T-helper 2 cell treated with Interferon-gamma antibody and Interleukin-4, amounts not matched to agents 5 μg/mL and 100 μg/mL, for 36 hours (primary cell): ENCODE measurements at places on chromosomes 5 and 9.

DNA sequence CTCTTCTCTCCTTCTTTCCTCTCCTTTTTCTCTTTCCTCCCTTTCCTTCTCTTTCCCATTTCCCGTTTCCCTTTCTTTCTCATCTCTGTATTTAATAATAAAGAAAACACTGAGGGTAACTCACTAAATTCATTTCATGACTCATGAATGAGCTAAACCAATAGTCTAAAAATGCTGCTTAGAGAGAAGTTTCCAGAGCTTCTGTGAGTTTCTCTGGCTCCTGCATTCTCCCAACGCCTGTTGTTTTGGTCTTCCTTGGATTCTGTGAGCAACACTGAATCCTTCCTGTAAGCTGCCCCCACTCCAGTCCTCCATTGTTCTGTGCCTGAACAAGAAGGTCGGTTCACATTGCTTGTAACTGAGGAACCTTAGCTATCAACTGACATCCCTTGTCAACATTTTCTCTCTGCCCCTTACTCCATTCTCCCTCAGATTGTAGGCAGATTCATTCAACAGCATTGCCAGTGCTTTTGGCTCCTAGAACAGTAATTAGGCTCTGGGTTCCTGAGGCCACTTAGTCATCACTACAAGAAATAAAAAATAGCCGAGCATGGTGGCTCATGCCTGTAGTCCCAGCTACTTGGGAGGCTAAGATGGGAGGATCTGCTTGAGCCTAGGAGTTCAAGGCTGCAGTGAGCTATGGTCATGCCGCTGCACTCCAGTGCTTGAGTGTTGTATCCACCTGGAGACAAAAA, 237.7 kb upstream of the KLF4 start:
- H3K4me3 ChIP-seq, result no peak overlapping the region
- H3K27me3 ChIP-seq, result no peaks in the 10 kb centered on the region
- no peak overlapping the region for H3K27ac ChIP-seq

GRCh38 chr5:89983216-89983615, 426.3 kb downstream of the CETN3 start:
- H3K4me3 ChIP-seq, result no peak overlapping the region
- DNase-seq, result no peak
- H3K27ac ChIP-seq, result no peak overlapping the region
- H3K4me1 ChIP-seq, result no peaks in the 10 kb centered on the region
- H3K36me3 ChIP-seq, result no peaks in the 10 kb centered on the region
- no peaks in the 10 kb centered on the region for H3K27me3 ChIP-seq

DNA sequence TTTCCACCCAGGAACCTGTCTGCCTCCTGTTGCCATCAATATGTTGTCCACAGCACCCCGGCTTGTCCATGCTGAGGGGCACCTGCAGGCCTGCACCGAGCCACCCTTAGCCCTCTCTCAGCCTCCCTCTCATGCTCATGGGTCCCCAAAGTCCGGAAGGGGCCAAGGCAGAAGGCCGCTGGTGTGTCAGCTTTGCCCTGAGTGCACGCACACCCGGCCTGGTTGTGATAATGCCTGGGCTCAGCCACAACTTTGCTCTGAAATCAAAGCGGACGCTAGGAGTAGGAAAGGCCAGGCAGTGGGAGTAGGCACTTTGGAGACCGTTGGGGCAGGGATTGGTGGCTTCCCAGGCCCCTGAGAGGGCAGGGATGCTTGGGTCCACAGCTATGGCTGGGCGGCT, 201.8 kb upstream of the NUDT12 start:
- DNase-seq, result no peak
- H3K36me3 ChIP-seq, result no peaks in the 10 kb centered on the region
- H3K27me3 ChIP-seq, result no peaks in the 10 kb centered on the region

DNA sequence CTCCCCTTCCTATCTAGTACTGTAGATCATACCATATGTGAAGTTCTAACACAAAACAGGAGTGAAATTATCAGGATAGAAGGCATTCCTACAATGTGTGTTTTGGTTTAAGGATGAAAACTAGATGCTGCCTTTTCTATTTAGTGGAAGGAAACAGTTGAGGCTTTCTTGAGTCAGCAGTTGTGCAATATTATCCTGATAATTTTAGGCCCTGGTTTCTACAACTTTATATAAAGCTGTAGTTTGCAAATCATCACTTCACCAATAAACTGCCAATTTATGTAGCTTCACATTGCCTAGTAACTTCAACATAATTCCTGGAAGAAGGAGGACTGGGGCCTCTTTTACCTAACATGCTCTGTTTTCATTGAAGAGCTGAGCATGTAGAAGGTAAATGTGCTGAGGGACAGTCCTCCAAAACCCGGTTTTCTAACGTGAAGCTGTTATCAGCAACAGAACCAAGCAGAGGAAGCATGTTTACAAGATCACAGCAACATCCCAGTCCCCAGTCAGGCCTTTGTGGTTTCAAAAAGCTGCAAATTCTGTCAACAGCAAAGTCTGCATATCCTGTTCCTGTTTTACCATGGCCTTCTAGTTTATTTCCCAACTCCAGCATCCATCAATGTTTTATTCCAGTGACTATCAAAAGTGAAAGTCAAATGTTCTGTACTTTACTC, 513.4 kb upstream of the MEF2C start:
- no peak overlapping the region for H3K4me3 ChIP-seq
- H3K27me3 ChIP-seq, result no peaks in the 10 kb centered on the region
- no peaks in the 10 kb centered on the region for H3K36me3 ChIP-seq
- DNase-seq, result no peak
- H3K27ac ChIP-seq, result no peak overlapping the region

DNA sequence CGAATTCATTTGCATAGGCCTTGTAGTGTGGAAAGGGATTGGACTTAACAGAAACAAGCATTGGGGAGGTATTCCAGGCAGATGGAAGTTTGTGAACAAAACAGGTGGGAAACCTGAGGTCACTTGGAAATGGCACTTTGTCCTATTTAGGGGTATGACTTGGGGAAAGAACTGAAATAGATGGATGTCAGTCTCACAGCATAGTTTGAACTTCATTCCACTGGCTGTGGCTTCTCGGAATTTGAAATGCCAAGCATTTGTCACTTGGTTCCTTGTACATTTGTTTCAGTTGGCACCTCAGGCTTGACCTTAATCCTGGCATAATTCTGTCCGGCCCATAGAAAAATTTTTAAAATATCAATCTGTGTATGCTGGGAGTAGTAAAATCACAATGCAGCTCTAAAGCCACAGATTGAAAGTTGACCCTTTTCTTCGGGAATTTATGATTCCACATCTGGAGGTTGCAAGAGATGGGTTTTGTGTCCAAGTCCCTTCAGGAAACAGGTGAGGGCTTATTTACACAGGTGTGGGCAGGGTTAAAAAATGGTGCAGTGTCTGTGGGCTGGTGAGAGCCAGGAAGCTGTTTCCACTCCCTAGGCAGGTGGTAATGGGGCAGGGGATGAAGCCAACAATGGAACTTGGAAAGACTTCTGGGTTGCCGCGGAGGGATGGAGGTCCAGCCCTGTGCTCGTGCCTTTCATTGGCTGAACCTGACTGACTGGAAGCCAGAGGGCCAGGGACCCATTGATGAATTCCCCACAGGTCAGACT, 39.2 kb upstream of the PDE8B start:
- no peaks in the 10 kb centered on the region for H3K36me3 ChIP-seq
- H3K27me3 ChIP-seq, result peaks cover 6% of the 10 kb centered on the region
- no peak for DNase-seq
- H3K4me1 ChIP-seq, result no peaks in the 10 kb centered on the region
- no peak overlapping the region for H3K4me3 ChIP-seq
- H3K27ac ChIP-seq, result no peak overlapping the region

DNA sequence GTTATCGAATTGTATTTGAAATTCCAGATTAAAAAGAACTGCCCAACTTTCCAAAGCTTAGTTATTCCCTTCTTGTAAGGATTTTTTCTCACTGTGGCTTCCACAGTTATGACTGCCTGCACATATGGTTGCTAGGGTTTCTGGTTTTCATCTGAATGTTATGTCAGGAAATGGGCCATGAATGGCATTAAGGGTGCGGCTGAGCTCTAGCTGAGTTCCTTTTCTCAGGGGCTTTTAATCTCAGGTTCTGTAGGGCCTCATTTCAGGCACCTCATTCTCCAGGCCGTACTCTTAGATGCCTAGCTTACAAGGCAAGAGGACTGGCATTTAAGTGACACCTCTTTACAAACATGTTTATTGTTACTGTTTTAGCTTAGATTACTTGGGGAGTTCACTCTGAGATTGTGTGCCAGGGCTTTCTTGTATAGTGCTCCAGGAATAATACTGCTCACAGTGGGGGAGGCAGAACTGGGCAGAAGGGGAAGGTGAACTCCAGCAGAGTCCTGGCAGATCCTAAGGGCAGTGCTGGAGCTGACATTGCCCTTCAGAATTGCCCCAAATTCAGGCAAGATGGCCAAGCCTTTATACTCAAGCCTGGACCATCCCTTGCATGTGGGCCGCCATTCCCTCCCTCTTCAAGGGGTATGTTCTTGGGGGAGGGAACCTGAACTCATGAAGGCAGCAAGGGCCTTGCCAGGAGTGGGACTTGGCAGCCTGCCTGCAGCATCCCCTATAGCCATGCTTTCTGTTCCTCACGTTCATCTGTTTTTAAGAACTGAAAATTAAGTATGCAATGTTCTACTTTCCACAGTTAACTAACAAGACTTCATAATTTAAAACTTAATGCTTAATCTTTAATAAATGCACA, 111.5 kb downstream of the KDM4C start:
- no peak overlapping the region for H3K4me3 ChIP-seq
- H3K27me3 ChIP-seq, result no peaks in the 10 kb centered on the region
- peaks cover 7% of the 10 kb centered on the region for H3K4me1 ChIP-seq
